ENCODE measurements at places on chromosomes 1 and 21.

- DNase-seq = no peak
Observed at GRCh38 chr21:45120975-45121374, 46.6 kb downstream of the ADARB1 start.

- DNase-seq = no peak
Observed at GRCh38 chr1:201562659-201563405, 23.9 kb downstream of the NAV1 start.

DNA sequence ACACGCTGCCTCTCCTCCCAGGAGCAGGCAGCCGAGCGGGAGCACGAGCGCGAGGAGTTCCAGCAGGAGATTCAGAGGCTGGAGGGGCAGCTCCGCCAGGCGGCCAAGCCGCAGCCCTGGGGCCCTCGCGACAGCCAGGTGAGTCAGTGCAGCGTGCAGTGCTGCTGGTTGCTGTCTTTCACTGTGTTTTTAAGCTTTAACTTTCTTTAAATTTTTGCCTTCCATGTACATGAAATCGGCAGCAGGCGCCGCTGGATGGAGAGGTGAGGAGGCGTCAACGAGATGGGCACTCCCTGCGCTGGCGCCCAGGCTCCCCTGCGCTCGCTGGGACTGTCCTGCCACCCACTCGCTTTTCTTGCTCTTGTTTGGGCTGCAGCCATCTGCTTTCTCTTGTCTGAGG is 60.7 kb upstream of the DIP2A start:
- no peak for DNase-seq

DNA sequence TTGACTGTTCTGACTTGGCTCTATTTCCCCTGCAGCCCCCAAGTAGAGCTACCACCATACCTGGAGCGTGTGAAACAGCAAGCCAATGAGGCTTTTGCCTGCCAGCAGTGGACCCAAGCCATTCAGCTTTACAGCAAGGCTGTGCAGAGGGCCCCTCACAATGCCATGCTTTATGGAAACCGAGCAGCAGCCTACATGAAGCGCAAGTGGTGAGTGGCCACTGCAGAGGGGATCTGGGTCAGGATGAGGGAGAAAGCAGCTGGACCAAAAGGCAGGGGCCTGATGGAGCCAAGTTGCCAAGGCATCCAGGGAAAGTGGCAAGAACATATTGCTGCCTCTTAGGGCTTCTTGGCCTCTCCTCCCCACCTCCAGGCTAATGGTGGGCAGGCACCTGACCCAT is 24.1 kb upstream of the TMEM222 start:
- no peak for DNase-seq

DNA sequence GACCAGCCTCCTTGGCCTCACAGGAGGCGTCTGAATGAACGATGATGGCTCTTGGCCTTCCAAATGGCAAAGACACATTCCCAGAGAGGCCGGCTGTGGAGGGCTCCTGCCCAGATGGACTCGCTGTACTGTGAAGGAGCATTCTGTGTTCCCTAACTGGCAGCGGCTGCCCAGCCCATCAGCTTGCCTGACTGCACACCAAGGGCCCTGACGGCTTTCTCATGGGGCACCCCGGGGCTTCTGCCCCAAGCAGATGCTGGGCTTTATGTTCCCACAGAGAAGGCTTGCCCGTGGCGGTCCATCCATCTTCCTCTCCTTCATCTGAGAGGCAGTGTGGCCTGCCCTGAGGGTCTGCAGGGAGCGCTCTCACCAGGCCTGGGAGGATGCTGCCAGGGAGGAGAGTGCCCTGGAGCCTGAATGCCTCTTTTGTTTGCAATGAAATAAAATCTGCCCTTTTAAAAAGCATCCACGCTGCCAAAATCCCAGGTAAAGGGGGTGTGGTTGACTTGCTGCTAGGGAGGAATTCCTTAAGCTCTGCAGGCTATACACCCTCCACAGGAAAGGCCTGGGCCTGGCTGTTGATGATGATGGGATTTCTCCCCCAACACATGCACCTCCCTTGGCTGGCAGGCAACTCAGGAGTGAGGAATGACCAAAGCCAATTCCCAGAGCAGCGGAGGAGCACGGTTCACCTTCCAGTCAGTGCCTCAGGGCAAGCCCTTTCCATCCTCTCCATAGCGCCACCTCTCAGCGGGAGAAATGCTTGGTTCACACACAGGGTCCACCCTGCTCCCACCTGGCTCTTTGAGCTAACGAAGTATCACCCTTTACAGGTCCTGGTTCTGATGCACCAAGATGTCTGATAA is 84.6 kb upstream of the SSX2IP start:
- no peak for DNase-seq
